ENCODE measurements at places on chromosomes 12 and 14.
A peak's percentile ranks its signal among the peaks of the same experiment; 100 is the strongest.

- DNase-seq = no peak
These were observed 23.1 kb downstream of the ENTPD5 start for GRCh38 chr14:73995977-73996378.

GRCh38 chr12:132475304-132476037, 14.5 kb upstream of the FBRSL1 start:
- DNase-seq = peak; percentile 28

- peak; percentile 69 for DNase-seq
These were observed 93.8 kb downstream of the MED13L start for GRCh38 chr12:116183741-116184141.

- DNase-seq = no peak
These were observed 322.9 kb downstream of the ADGRD1 start for GRCh38 chr12:131276501-131277185.

GRCh38 chr14:21527318-21527679, 1.2 kb upstream of the SALL2 start:
- DNase-seq = no peak

- no peak for DNase-seq
These were observed 101.3 kb downstream of the PTPRO start for GRCh38 chr12:15423629-15424028.

DNA sequence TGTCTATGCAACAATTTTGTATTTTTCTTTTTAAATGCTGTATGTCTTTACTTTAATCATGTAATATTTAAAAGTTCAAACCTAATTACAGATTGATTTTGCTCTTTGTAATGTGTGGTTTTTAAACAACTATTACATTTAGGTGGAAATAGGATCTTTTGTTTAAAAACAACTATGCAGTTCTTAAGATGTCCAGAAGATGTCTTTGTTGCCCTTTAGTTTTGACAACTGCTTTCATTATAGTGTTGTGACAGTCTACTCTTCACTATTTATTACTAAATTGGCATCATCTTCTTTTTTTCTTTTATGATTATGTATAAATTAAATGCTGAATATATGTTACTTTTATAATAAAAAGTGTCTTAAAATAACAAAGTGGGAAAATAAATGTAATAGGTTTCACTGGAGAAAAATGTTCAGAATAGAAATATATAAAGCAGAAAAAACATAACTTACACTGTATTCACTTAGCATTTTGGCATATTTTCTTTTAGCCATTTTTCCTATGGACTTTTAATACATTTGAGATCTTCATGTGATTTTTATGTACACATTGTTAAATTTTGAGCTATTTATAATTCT, 27.1 kb upstream of the PCNX4 start:
- peak; percentile 13 for DNase-seq

DNA sequence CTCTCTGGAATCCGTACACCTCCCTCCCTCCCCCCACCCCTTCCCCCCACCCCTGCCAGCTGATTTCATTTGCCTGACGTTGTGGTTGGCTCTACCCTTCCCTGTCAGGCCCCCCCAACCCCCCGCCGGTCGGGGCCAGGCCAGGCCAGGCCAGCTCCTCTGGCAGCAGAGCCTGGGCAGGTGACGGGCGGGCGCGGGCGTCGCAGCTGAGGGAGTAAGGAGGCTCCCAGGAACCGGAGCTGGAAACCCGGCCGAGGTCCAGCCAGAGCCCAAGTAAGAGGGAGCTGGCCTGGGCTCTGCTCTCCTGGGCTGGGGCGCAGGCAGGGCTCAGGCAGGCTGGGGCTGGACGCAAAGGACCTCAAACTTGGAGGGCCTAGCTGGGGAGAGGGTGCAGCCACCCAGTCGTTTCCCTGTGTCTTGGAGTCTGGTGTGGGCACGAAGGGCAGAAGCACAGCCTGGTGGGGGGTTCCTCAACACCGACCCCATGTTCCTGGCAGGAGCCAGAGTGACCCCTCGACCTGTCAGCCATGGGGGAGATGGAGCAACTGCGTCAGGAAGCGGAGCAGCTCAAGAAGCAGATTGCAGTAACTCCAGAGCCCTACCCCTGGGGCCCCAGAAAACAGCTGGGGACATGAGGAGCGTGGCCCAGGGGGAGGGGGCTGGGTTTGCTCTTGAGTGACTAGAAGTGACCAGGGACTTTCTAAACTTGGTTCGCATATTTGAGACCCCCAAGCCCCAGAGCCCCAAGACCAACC, at the start of gene GNB3:
Gene GNB3, plus strand, starts transcription at position 165 of the 755 bp plus-strand sequence. Its CDS starts 363 bp downstream, at position 528.
- DNase-seq = no peak

- peak; percentile 80 for DNase-seq
These were observed at the start of gene CLSTN3 for GRCh38 chr12:7129872-7130691. CLSTN3 (plus strand) TSS chr12:7130371; CDS start chr12:7130649, 278 bp downstream.

DNA sequence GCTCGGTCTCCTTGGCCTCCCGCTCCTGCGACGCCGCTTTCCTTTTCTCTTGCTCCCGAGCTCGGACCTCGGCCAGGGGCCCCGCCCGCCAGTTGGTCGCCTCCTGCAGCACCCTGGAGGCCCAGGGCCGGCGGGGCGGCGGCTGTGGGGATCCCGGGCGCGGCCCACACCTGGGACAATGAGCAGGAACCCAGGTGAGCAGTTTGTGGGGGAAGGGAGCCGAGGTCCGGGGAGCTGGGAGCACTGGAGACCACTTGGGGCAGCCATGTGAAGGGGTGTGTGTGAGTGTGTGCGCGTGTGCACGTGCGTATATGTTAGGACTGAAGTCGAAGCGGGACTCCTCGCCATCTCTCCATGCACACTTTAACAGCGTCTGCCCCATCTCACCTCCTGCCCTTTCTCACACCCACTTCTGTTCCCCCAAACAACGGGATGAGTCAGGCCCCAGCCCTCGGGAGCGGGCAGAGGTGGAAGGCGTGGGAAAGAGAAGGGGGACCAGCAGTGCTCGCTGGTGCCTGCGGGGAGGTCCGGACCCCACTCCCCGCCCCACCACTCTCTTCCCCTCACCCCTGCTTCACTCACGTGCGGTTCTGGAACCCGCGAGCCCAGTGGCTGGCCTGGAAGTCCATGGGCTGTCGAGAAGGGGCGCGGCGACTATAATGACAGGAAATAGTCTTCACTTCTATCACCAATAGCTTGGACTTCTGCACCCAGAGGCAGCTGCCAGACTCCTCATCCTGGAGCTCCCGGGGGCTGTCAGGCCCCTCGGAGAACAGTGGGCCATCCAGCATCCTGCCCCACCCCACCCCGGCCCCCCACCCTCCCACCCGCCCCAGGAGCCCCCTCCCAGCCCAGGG, 450 bp downstream of the DDN start:
- DNase-seq = no peak

- no peak for DNase-seq
These were observed 18.8 kb upstream of the NTS start for GRCh38 chr12:85855305-85855704.

- DNase-seq = peak; percentile 11
These were observed 47.9 kb downstream of the GALC start for GRCh38 chr14:87944987-87945604.

- peak; percentile 23 for DNase-seq
These were observed 232.1 kb downstream of the NAV3 start for GRCh38 chr12:78062786-78063185.

GRCh38 chr12:120453977-120454376, 7.7 kb downstream of the GATC start:
- DNase-seq = peak; percentile 49

DNA sequence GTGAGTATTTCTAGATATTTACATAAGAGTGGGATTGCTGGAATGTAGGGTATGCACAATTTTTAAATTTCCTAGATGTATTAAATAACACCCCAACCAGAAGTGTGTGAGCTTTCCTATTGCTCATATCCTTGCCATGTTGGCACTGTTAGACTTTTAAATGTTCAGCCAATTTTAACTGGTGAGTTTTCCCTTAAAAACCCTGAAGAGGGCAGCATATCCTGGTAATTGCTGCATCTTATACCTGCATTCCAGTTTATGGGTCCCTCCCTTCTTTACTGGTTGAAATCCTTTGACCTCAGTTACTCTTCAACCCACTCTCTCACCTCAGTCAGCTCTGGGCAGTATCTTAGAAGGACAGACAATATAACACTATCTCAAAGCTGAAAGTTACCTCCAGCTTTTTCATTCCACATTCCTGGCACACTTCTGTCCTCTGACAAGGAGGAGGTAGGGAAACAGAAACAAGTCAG, 270.6 kb downstream of the PAWR start:
- peak; percentile 34 for DNase-seq

DNA sequence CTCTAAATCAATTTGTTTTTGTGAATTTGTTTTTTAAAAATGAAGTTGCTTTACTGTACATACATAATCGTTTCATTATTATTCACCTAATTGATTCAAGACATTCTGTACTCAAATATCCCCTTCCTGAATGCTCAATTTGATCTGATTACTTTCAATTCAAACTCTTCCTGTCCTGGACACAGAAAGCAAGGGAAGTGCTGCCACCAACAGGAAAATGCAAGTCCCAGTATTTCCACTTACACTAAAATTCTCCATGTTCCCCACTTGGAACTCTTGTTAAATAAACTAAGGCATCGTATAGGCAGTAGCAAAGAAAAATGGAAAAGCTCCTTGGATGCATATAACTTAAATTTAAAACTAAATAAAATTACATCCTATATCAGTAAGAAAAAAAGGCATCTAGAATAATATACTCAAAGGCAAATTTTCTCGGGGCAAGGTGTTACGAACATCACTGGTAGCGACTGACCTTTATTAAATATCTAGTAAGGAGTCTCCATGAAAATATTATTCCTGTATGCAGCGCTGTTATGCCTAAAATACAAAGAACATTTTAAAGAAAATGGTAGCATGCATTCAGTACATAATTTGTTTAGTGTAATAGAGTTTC, 72.0 kb upstream of the DBX2 start:
- peak; percentile 25 for DNase-seq

- DNase-seq = no peak
These were observed 44.3 kb upstream of the STK38L start for GRCh38 chr12:27199638-27200300.

- DNase-seq = no peak
These were observed 94.8 kb downstream of the BMP4 start for GRCh38 chr14:53861781-53862180.

DNA sequence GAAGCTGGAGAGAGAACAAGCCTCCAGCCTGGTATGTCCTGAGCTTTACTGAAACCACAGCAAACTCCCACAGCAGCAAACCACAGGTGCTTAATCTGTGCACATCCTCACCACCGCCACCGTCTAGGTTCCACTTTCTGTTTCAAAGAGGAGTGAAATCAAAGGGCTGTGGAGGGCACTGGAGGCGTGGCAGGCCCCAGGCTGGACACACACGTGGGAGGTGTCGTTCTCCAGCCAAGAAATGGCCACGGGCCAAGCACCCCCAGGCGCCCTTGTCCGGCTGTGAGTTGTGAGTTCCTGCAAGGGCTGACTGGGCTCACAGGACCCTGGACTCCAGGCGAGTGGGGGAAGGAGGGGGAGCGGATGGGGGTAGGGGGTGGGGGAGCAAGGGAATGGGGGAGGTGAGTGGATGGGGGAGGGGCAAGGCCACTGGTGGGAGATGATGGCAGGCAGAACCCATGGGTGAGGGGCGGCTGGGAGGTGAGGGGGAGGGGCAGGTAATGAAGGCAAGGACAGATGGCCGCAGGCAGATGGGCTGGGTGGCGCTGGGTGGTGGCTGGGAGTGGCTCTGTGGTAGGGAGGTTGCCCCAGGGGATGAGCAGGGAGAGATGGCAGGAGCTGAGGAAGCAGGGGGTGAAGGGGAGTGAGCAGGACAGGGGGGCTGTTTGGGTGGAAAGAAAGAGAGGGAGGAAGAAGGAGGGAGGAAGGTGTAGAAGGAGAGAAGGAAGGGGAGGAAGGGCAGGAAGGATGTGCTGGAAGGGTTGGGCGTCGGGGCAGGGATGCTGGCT, 86.7 kb downstream of the NCOR2 start:
- peak; percentile 53 for DNase-seq

- DNase-seq = no peak
These were observed 49.8 kb downstream of the RIN3 start for GRCh38 chr14:92563359-92563758.

DNA sequence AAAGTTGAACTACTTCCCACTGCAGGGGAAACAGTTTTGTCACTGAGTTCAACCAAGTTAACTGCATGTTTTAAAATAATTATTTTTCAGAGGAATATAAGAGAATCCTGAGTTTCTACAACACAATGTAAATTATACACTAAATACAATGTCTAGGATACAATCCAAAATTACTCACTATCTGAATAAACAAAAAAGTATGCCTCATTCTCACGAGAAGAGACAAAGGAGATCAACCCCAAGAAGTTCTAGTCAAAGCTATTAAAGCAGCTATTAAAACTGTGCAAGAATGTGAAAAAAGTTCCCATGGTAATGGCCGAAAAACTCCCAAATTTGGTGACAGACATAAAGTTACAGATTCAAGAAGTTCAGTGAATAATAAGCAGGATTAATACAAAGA, 8.8 kb upstream of the KCNK13 start:
- DNase-seq = no peak

DNA sequence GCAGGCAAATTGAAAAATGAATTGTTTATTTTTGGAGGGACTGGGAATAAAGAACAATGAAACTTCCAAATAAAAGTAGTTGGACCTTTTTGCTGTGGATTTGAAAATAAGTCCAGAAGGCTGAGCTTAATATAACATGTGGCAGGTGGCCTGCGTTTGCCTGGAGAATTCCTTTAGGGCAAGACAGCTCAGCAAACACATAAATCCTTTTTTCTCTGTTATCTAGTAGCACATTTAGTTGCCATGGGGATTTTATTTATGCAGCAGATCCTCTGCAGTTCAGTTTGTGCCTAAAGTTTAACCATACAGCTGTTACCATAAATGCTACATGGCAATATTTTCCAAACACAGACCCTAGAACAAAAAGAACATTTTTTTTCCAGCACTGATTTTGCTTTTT, 180.0 kb downstream of the NPAS3 start:
- no peak for DNase-seq

- DNase-seq = no peak
These were observed 56.7 kb downstream of the TTC7B start for GRCh38 chr14:90759370-90760077.

DNA sequence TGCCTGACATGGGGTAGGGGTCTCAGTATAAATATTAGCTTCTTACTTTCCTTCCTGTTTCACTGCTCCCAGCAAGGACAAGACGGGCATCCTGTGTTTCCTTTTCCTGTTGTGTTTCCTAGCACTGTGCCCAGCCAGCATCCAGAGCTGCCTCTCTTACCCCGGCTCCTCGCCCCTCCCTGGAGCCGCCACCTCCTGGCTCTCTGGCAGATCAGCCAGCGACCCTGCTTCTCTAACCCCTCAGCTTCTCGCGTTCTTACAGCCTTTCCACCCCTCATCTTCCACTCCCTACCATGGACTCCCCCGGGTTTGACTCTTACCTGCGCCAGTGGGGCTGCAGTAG, 17.8 kb downstream of the HDAC7 start:
- no peak for DNase-seq

GRCh38 chr12:84786622-84787021, 126.0 kb downstream of the SLC6A15 start:
- no peak for DNase-seq

DNA sequence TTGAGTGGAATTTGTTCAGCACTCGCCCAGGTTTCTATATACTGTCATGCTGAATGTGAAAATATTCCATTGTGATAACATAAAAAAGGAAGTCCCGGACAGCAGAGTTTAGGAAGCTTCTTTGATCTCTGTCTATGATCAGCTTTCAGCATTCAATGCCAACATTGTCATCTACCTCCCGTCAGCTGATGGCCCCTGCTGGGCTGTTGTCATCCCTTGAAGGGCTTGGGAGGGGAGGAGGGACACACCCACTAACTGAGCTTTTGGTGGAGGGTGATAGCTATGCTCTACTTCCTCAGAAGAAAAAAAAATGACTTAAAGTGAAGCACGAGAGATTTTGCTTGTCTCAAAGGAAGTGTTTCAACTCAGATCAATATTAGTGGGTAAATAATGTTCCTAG, 4.7 kb upstream of the KRT77 start:
- DNase-seq = no peak
